ENCODE measurements at places on chromosomes 13 and 19. TPM values are rescaled to one million over a fixed set of nuclear protein-coding genes. Genes with fewer than 3 reads are reported as not detected.

The KLK13 gene
- total RNA-seq = not detected

The DUXA gene
- 0.52 TPM for total RNA-seq

The NLRP11 gene
- under 0.01 TPM for total RNA-seq

The IRGC gene
- not detected for total RNA-seq

The CRLF1 gene
- total RNA-seq = 2.6 TPM
